CD4-positive, alpha-beta T cell treated with Interleukin-1 beta for 1 hour (primary cell): ENCODE measurements at places on chromosomes 6 and 20.

DNA sequence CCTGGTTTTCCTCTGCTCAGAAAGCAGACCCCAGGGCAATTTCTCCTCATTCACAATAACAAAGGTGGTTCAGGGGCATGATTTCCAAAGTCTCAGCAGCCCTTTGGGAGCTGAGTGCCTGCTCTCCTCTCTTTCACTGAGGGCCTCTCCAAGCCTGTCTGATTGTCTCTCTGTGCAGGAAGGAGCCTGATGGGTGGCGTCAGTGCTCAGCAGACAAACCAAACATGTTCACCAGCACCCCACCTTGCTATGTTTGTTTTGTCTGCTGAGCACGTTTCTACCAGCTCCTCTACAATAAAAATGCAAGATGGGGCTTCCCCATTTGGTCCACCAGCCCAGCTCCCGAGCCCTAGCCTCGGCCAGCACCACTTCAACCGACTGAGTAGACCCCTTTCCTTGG is 25.4 kb upstream of the TCP11 start:
- no peak for DNase-seq

DNA sequence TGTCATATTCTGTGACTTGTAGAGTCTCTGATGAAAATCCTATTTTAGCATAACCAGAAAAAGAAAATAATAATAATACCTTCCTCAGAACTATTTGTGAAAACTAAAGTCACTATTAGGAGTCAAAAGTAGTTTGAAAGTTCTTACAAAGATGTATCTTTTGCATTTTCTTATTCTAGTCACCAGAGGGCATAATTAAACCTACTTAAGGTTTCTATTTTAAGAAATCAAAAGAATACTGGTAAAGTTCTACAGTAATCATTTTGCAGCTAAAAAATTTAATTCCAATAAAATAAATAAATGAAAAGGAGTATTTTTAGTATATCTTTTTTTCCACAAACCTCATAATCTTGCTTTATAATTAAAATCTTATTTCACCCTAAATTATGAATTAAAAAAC is 28.0 kb upstream of the MCM9 start:
- peak; percentile 2 for DNase-seq

DNA sequence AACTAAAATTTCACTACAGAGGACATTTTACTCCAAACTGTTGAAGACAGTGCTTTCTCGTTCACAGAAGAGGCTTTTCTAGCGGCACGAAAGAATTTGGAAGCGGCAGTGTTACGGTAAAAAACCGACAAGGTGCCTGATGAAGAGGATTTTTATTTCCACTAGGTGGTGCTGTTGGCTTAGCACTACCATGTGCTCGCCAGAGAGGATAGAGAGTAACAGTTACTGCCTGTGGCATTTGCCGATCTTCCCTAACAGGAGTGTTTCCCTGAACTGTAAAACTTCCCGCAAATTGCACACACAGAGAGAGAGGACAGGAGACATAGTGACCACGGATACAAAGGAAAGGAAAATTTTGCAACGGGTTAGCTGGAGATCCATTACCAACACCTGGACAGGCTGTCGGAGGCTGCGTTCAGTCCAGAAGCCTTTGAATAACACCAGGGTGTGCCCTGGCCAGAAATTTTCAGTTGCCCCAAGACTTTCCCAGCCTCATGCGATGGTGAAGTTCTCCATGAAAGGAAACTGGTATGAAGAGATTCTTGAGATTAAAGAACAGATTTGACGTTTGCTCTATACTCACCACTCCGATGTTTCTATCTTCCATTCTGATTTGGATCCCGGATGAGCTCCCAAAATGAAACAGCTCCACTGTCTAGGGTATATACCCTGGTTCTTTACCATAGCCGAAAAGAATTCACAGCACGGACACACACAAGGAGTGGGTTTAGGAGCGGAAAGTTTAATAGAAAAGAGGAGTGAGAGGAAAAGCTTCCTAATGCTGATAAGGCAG is 48.1 kb downstream of the HLA-DPB1 start:
- peak; percentile 23 for DNase-seq

DNA sequence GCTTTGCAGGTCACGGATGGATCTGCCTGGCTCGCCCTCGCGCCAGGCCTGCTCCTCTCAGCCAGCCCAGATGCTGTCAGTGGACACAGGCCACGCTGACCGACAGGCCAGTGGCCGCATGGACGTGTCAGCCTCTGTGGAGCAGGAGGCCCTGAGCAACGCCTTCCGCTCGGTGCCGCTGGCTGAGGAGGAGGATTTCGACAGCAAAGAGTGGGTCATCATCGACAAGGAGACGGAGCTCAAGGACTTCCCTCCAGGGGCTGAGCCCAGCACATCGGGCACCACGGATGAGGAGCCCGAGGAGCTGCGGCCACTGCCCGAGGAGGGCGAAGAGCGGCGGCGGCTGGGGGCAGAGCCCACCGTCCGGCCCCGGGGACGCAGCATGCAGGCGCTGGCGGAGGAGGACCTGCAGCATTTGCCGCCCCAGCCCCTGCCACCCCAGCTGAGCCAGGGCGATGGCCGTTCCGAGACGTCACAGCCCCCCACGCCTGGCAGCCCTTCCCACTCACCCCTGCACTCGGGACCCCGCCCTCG is 19.6 kb downstream of the TTBK1 start:
- no peak for DNase-seq

GRCh38 chr20:47451602-47451904 is 50.1 kb upstream of the NCOA3 start:
- DNase-seq: no peak

GRCh38 chr6:21115111-21115510 is 478.4 kb upstream of the SOX4 start:
- DNase-seq: no peak

GRCh38 chr6:20647585-20647984 is 113.3 kb downstream of the CDKAL1 start:
- no peak for DNase-seq

- no peak for DNase-seq
Measured at GRCh38 chr6:141359953-141360352, 772.8 kb upstream of the GJE1 start.

GRCh38 chr6:89792881-89793280 is 26.7 kb downstream of the MDN1 start:
- DNase-seq: peak; percentile 15

DNA sequence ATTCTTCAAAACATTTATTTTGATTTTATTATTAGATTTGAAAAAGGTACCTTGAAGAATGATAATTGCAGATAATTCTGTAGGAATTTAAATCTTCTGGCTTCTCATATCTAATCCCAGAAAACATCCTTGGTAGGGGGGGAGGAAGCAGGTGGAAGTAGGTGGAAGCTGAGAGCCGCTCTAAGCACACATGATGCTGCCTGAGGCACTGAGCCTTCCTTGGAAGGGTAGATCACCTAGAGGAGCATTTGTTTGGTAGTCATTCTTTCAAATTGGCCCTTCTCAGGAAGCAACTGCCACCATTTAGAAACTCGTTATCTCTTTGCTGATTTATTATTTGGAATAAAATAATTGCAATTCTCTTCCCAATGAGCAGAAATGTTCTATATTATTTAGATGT is 623.3 kb downstream of the CD109 start:
- DNase-seq: no peak

DNA sequence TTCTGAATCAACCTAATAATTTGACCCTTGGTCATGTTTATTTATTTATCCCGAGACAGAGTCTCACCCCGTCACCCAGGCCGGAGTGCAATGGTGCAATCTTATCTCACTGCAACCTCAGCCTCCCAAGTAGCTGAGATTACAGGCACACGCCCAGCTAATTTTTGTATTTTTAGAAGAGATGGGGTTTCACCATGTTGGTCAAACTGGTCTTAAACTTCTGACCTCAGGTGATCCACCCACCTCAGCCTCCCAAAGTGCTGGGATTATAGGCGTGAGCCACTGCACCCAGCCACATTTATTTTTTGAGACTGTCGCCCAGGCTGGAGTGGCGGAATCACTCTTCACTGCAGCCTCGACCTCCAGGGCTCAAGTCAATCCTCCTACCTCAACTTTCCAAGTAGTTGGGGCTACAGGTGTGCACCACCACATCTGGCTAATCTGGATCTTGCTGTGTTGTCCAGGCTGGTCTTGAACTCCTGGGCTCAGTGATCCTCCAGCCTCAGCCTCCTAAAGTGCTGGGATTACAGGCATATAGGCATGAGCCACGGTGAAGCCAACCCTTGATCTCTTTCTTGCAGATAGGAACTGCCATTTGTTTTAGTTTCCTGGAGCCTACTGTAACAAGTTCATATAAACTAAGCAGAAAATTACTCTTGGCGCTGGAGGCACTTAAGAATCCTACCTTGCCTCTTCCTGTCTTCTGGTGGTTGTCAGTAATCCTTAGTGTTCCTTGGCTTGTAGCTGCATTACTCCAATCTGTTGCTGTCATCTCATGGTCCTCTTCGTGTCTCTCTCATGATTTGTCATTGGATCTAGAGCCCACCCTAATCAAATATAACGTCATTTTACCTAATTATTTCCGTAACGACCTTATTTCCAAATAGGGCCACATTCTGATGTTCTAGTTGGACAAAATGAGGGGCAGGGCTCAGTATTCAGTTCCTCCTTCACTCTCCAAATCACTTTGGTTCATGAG is 2.3 kb downstream of the RPS18 start:
- DNase-seq: no peak

DNA sequence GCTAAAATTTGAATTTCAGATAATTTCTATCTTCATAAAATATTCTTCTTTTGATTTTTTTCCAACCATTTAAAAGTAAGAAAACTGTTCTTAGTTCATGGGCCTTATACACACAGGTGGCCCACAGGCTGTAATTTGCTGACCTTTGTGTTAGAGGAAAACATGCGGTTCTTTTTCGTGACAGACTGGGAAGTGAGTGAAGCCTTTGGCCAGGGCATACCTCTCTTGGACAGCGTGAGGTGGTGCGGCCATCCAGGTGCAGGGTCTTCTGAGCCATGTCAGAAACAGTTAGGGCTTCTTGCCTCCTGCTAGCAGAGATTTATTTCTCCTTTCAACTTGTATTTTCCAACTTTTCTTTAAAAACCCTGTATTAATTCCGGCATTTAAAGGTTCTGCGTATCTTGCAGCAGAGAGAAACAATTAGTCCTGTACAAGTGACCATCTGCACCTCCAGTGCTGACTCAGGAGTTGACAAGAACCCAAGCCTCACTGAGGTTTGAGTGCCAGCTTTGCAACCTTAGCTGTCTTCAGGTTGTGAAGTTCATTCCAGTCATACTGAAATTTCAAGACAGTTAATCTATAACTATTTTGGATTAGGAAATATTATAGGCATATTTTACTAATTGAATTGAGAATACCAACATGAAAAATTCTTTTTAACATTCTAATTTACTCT is 177.8 kb downstream of the LY86 start:
- DNase-seq: no peak

DNA sequence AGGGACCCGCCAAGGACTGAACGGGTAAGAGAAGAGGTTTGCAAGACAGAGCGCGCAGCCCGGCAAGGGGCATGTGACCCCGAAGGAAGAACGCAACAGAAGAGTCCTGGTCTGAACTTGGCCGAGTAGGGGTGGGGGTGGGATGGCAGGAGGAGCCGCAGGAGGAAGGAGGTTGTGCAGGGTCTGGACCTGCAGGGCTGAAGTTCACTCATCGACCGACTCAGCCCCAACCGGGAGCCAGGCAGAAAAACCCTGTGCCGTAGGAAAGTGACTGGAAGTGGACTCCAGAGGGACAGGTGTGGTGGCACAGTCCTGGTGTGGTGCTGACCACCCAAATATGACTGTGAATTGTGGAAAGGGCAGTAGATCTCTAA is 15.2 kb downstream of the ADISSP start:
- no peak for DNase-seq

GRCh38 chr20:15065794-15066193 is 728.4 kb upstream of the FLRT3 start:
- no peak for DNase-seq

DNA sequence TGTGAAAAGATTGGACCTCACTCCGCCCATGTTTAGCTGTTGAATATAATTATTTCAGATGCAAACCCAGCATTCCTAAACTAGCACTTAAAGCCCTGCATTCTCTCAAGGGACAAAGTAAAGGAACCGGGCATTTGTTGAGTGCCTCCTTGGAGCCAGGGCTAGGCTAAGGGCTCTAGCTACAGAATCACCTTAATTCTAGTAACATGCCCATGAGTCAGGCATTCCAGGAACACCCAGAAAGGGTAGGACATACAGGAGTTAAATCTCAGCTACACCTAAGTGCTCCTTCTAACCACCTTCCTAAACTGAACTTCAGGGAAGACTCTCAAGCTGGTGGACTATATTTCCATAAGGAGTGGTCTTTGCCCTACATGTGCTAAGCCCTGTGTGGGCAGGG is 89.4 kb downstream of the SLC24A3 start:
- no peak for DNase-seq
